Airway epithelial cell (primary cell): ENCODE measurements at places on chromosomes 16 and 17. TPM values are rescaled to one million over a fixed set of nuclear protein-coding genes. Genes with fewer than 3 reads are reported as not detected.

Gene KRT23
- total RNA-seq: 35.7 and 36.8 TPM in 2 replicates

Gene KRTAP4-7
- total RNA-seq: not detected in 2 replicates

Gene CCL16
- total RNA-seq: not detected in 2 replicates

Gene PSMD11
- total RNA-seq: 96.6 and 112 TPM in 2 replicates

Gene CFAP97D1
- not detected in 2 replicates for total RNA-seq

Gene C16orf74
- total RNA-seq: 62.1 and 68.8 TPM in 2 replicates

Gene NAT9
- total RNA-seq: 22.3 and 24.6 TPM in 2 replicates

Gene SBK1
- 0.09 and 0.35 TPM in 2 replicates for total RNA-seq

Gene ICAM2
- total RNA-seq: 0.21 TPM in 1 of 2 replicates, not detected in the other

Gene PNMT
- total RNA-seq: not detected in 2 replicates

Gene TP53TG3F
- not detected in 2 replicates for total RNA-seq

Gene MBTD1
- total RNA-seq: 2.8 and 5.1 TPM in 2 replicates

Gene P2RX1
- total RNA-seq: not detected in 2 replicates

Gene CCDC154
- total RNA-seq: not detected in 2 replicates

Gene PDILT
- not detected in 2 replicates for total RNA-seq

Gene ENGASE
- 5.2 and 7.2 TPM in 2 replicates for total RNA-seq

Gene TEDC2
- total RNA-seq: 11.4 and 19.5 TPM in 2 replicates

Gene HSF4
- total RNA-seq: 2.5 TPM in 1 of 2 replicates, not detected in the other

Gene RND2
- under 0.01 and 0.21 TPM in 2 replicates for total RNA-seq

Gene DUS1L
- 76.2 and 82.9 TPM in 2 replicates for total RNA-seq

Gene DDX52
- total RNA-seq: 15.5 and 21.2 TPM in 2 replicates

Gene DOC2A
- 0.71 TPM in 1 of 2 replicates, not detected in the other for total RNA-seq

Gene IRF8
- total RNA-seq: not detected in 2 replicates

Gene SLC16A11
- 0.35 TPM in 1 of 2 replicates, not detected in the other for total RNA-seq

Gene PHOSPHO1
- 0.14 TPM in 1 of 2 replicates, not detected in the other for total RNA-seq

Gene ABCC11
- 0.19 and 0.21 TPM in 2 replicates for total RNA-seq

Gene PRSS53
- 0.65 and 0.78 TPM in 2 replicates for total RNA-seq
